ENCODE measurements at places on chromosomes 16 and 17.
A peak's percentile ranks its signal among the peaks of the same experiment; 100 is the strongest.

- DNase-seq, result peak; percentile 29
Observed at GRCh38 chr17:16085066-16085699, 85.6 kb downstream of the TTC19 start.

DNA sequence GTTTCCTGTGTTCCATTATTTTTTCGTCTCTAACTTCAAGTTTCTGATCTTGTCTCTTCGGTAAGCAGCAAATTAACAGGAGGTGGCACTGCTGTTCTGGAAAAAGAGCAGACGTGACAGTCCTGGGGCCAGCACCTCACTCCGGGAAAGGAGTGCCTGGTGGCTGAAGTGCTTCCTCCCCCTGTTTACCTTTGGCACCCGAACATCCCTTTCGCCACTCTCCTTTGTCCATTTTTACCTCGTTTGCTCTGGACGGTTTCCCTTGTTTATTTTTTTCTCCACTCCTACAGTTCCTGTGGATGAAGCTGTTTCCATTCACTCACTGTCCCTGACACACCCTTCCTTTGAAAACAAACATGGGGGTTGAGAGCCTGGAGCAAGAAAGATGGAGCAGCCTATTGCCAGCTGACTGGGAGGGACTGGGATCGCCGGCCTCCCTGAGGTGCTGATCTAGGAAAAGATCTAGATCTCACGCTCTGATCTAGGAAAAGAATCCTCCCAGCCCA lies 12.6 kb downstream of the SAP30BP start:
- no peak for DNase-seq

GRCh38 chr17:68981288-68981687 lies 26.1 kb upstream of the ABCA8 start:
- peak; percentile 10 for DNase-seq

- DNase-seq, result no peak
Observed at GRCh38 chr16:27650073-27650701, 100.2 kb downstream of the KATNIP start.

DNA sequence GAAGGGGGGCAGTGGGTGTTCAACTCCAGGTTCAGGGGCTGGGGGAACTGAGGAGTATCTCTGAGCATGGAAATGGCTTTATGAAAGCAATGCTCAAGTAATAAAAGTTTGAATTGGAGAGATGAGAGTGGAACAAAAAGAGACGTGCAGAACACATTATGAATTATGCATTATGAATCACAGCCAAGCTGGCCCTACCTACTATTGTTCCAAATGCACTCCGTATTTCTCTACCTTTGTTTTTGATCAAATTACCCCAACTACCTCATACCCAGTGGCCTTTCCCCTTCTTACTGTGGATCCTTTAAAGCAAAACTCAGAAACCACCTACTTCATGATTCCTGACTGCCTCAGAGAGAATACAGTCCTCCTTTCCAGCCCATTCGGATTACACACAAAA lies 38.1 kb downstream of the TEKT3 start:
- no peak for DNase-seq

Data from fibroblast of skin of left biceps (primary cell).